Lower lobe of right lung (tissue), 2 donors: ENCODE measurements at places on chromosomes 7 and 10. TPM values are rescaled to one million over a fixed set of nuclear protein-coding genes. Genes with fewer than 3 reads are reported as not detected.

- DNase-seq, result no peak
Observed at GRCh38 chr7:101212014-101212413, 5.4 kb downstream of the PLOD3 start.

GRCh38 chr10:96666741-96667140 lies 53.6 kb downstream of the PIK3AP1 start:
- DNase-seq, result no peak

DNA sequence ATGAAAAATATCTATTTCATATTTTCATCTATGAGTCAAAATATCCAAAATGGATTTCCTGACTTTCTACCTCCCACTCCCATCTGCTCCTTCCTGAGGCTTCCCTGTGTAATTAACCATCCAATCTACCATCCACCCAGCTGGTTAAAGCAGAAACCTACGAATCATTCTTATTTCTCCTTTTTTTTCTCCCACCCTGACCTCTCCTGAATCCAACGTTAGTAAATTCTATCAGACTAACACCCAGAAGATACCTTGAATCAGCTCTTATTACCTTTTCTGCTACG lies 3.7 kb upstream of the LIPF start:
- DNase-seq, result no peak

DNA sequence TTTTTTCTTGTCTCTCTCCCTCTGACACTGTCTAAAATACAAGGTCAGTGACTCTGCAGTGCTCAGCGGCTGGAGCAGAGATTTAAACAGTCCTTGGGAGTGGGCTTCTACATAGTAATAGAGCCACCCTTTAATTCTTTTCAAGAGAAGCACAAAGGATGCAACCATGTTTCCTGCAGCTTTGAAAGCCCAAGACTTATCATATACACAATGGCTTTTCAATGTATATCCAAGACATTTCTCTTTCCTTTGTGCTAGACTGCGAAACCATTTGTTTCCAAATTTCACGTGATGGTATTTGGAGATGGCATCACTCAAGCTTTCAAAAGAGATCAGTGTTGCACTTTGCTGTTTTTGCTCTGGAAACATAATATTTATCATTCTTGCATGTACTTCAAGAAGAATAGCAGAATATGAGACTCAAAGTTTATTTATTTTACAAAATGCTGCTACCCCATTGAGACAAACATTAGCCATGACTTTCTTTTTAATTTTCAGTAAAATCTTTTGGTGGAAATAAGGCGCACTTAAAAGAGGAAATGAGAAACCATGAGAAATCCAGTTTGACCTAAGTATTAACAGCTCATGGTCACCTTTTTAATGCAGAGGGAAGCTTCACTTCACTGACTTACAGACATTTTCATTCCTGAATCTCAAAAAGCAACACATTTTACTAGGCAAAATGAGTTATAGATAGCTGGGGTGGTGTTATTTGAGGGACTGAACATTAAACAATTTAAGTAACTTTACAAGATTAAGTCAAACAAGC lies 76.6 kb downstream of the SEMA3C start:
- no peak for DNase-seq

The PLAU gene
- 29.0 TPM for total RNA-seq

The UPK3BL2 gene
- total RNA-seq, result 26.9 TPM
